ENCODE measurements at places on chromosomes 1 and 21.

DNA sequence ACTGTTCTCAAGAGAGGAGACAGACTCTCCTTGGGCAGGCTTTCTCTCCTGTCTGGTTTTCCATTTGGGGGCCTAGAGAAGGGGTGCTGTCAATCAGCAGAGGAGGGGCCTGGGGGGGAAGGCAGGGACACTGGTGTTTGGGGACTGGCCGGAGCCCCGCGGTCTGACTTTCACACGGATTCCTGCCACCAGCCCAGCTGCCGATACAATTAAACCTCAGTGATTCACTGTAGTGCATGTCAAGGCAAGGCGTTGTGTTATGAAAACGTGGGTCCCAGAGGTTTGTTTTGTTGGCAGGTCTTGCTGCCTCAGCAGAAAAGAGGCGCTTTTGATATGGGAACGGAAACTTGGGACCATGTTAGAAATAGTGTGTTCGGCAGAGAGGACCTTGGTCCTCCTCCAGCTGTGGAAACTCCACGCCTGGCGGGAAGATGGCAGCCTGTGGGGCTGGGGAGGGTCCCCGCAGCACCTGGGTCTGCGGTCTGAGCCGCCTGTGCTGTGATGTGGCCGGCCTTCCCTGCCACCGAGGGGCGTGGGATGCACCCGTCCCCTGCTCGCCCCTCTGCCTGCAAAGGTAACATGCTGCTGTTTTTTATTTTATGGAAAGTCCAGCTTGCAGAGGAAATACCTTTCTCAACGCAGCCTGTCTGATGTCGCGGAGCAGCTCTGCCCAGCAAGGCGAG lies 47.6 kb downstream of the SPSB1 start:
- DNase-seq: no peak

DNA sequence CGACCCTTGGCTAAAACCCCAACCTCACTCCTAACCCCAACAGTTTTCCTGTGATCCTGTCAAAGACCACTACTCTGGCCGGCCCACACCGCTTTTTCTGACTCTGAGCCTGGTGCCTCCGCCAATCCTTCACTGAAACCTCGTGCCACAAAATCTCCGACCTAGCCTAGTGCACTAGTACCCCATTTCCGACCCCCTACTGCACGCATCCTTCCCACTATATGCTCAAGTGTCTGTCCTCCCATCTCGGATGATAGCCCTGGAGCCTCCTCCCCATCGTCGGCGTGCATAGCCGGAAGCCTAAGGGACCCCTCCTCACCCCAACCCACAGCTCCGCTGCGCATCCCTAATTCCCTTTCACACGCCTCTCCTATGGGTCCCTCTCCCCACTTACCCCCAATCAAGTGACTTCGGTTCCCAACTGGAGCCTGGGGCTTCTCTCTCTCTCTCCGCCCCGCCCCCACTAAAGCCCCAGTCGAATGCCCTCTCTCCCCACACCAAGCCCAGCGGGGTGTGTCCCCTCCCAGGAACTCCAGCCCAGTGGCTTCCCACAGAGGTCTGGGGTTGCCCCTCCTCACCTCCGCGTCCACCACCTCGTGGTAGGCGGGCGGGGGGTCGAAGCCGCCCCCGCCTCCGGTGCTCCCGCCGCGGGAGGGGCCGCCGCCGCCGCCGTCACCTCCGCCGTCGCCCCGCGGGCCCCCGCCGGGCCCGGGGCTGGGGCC lies 791 bp downstream of the USP24 start:
- peak; percentile 36 for DNase-seq

GRCh38 chr1:225763716-225764548 lies 13.7 kb upstream of the SRP9 start:
- DNase-seq: no peak

- DNase-seq: no peak
Observed at GRCh38 chr1:108009603-108010195, 44.7 kb upstream of the VAV3 start.

GRCh38 chr1:53198241-53198651 lies 1.6 kb downstream of the CPT2 start:
- DNase-seq: no peak

- DNase-seq: no peak
Observed at GRCh38 chr21:37001441-37001840, 5.1 kb upstream of the RIPPLY3 start.

DNA sequence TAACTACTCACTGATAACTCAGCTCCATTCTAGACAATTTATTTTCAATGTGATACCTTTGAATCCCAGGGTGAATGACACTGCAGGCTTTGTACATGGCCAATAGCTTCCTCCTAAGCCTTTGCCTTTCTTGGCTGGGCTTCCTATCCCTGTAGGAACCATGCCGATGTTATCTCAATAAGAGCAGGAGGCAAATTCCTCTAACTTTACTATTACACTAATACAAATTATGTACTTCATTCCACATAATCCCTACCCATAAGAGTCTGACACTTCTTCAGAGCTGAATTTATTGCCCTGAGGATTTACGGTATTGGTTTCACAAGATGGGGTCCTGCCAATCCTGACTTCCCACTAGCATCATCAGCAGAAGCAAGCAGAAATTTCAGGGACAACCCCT lies 14.0 kb downstream of the TGFBR3 start:
- no peak for DNase-seq

DNA sequence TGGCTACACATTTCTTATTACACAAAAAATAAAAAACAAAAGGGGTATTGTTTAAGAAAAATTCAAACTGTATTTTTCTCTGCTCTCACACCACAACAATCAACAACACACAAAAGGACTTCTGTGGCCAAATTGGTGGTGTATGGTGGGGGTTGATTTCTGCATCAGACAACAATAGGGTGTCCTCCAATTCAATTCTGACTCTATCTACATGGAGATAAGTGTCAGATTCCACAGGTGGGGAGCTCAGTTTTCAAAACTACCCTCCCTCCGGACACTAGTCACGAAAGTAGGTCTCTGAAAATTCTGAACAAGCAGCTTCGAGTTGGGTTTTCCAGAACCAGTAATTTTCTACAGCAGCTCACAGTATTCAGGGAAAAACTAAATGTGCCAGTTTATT lies 744.9 kb upstream of the NCAM2 start:
- no peak for DNase-seq

GRCh38 chr1:209172286-209172685 lies 411.2 kb upstream of the CAMK1G start:
- DNase-seq: no peak

DNA sequence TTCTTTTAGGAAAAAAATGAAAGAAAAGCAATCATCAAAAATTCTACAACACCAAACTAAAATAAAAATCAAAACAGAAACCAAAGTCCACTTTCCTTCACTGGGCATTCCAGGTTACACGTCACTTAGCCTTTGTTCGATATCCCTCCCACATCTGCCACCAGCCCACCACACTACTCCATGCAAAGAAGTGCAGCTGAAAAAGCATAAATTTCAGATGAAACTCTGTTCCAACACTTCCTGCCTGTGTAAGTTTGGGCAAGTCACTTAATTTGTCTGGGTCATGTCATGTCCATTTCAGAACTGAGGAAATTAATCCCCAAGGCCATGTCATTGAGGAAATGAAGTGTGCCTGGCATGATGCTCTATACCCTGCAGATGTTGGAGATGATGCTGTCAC lies 354.3 kb upstream of the USP24 start:
- DNase-seq: no peak

DNA sequence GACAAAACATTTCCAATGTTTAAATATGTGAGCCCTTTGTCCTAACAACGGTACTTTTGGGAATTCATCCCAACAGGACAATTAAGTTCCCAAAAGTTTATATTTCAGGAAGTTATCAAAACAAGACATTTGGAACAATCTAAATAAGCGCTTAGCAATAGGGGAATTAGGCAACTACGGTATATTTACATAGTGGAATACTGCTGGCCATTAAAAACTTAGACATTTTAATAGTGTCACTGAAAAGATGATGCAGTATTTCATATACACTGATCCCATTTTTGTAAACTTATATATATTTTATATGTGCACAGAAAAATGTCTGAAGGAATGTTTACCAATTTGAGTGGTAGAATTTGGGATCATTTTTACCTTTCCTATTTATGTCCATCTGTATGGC lies 20.8 kb downstream of the UBR4 start:
- DNase-seq: no peak

GRCh38 chr1:109816975-109817535 lies 53.3 kb upstream of the EPS8L3 start:
- DNase-seq: no peak

- DNase-seq: no peak
Observed at GRCh38 chr1:26824731-26825130, 1.8 kb upstream of the ZDHHC18 start.

DNA sequence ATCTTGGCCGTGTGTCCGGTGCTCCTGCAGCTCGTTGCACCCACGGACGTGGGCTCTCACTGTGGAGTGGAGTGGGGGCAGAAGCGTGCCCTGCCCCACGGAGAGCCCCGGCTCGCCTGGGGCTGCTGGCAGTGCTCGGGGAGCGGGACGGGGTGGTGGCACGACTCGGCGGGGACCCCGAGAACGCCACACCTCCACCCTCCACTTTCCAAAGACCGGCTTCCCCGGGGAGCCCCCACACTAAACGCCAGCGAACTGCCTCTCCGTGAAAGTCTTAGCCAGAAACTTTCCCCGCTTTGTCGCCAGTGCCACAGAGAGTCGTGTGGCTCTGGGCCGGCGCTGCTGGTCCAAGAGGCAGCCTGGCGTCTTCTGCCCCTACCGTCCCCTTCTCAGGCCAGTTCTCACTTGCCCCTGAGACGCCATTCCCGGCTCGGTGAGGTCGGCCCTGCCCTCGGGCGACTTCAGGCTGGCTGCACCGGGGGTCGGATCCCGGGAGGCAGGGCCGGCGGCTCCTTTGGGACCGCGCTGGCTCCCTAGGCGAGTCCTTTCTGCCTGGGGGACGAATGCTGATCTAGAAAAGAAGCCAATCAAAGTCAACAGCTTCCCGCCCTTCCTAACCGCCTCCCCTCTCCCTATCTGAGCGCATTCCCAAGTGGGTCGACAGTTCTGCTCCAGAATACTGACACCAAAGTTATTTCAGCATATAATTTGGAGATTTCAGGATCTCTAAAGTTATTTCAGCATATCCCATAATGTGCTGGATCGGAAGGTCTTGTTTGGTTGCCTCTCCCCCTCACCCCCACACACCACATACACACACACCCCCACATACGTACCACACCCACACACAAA lies 2.6 kb upstream of the SAMD13 start:
- peak; percentile 22 for DNase-seq

DNA sequence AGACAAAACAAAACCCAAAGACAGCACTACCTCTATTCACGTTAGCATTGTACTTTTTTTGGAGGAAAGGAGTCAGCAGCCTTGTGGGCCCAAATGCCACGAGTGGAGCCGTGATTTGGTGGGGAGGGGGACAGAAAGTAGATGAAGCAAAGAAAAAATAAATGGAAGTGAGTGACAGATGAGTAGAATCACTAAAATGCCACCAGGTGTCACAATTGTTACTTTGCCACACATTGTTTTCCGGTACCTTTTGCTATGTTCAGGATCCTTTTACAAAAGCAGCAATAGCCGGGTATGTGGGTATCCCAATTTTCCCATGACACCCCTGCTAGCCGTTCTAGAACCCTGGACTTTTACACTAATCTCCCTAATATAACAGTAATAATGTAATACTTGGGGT lies 85.0 kb upstream of the AK4 start:
- DNase-seq: no peak

DNA sequence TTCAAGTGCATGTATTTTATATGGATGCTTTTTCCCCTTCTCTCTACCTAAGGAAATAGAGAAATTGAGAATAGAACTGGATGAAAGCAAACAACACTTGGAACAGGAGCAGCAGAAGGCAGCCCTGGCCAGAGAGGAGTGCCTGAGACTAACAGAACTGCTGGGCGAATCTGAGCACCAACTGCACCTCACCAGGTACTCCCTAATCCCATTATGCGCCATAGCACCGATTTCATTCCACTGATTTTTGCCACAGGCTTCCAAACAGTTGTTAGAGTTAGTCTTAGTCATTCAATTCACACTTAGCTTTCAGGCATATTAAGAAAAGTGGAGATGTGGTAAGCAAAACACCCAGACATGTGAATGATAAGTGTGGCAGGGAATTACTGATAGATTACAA lies 122.8 kb downstream of the SDCCAG8 start:
- no peak for DNase-seq

GRCh38 chr1:175072099-175072951 lies 4.7 kb downstream of the TNN start:
- DNase-seq: peak; percentile 8

DNA sequence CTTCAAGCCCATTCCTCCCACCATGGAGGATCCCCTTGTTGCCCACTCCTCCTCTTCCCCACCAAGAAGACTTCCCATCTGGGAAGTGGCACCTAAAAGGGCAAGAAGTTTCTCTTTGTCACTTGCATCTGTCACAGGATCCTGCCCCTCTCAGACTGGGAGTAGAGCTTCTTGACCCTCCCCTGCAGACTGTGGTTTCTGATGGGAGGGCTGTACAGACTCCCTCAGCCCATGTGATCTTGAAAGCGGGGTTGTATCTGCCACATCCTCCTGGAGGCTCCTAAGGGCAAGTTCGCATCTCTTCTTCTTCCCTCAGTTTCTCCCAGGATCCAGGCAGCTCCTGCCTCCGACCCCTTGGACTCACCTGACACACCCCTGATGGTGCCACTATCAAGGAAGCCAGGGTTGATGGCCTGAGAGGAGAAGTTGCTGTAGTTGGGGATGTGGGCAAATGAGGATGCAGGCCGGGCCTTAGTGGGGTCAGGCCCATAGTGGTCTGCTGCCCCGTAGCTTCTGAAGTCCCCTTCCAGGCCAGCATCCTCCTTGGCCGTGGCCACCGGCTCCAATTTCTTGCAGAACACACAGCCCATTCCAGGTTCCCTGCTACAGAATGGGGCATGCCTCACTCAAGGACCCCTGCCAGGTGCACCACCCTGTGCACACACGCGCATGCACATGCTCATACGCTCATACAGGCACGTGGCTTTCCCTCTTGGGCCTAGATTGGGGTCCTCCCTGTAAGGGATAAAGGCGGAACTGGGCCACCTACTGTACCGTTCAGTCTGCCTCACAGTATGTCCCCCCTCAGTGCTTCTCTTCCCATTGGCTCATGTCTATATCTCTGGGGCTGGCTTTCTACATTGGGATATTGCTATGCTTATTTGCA lies 11.4 kb downstream of the FGR start:
- DNase-seq: no peak

DNA sequence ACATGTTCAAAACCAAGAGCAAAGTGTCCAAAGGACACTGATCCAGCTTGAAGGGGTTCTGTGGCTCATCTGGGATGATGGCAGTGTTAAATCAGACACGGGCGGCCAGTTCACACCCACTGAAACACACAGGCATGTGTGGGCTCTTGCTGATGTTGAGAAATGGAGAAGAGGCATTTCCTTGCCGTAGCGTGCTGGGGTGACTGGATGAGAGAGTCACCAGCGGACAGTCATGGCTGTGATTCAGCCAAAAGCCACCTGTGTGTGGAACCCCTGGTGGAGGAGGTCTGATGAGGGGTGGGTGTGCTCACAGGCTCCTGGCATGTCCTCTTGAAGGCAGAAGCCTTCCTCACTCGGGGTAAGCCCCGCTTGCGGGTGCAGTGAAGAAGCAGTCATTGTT lies 7.2 kb downstream of the C1orf35 start:
- no peak for DNase-seq

DNA sequence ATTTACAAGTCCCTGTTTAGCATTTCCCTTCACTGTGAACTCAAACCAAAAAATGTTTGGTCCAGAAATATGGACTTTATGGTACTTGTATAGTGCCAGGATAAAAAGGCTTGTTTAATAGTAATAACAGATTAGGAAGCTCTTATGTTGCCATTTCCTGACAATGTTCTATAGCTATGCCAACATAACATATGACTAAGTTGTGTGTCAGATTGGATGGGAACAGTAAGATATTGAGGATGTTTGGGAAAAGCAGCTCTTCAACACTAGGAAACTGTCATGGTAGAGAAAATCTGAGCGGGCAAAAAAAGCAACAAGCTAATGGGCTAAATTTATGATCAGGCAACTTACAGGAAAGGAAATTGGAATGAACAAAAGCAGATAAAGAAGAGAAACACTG lies 287.1 kb upstream of the ADGRL4 start:
- no peak for DNase-seq

Measured in stimulated activated CD4-positive, alpha-beta T cell treated with anti-CD3 and anti-CD28 coated beads, Interleukin-4, amount 100 ng/mL, for 24 hours (primary cell).